Bone marrow (tissue), 2 donors: ENCODE measurements at places on chromosomes 12 and 14.
A peak's percentile ranks its signal among the peaks of the same experiment; 100 is the strongest.

DNA sequence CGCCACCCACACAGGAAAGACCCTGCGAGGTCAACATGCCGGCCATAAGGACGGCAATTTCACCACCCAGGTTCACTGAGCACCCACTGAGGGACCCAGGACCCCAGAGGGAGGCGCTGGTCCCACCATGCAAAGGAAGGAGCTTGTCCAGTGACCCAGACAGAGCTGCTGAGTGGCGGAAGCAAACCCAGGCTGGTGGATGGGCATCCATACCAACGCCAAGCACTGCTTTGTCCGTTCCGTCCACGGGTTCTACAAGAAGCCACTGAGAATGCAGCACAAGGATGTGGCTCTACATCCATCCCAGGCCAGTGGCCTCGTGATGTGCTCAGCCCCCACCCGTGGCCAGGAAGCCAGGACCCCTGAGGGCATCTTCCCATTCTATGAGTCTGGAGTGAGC is 23.8 kb upstream of the GOLGA3 start:
- no peak for DNase-seq

DNA sequence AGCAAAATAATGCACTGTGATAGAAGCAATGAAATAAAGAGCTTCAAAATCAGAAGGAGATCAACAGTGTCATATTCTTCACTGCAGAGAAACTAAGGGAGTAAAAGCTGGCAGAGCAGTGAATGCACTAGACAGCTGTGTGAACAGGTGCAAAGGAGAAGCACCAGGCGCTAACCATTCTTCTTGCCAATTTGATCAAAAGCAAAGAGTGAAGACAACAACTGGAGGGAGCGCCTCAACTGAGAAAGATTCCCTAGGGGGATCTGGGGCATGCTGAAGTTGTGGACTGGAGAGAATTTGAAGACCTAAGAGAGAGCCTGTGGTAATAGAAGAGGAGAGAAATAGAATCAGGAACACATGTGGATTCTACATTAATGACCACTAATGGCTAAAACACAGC is 50.4 kb upstream of the OVCH1 start:
- no peak for DNase-seq

DNA sequence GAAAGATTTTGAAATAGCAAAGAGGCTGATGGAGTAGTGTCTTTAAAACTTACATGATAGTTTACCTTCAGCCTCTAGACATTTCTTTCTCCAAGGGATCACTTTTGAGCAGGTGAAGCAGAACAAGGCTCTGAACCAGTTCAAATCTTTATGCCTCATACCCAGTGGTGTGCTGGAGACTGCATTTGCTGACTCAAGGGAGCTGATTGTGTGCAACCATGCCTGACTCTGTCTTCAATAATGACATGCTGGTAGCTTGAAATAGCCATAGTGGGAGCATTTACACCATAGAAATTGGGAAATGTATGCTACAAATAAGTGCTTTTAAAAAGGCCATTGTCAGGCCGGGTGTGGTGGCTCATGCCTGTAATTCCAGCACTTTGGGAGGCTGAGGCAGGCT is 482.0 kb downstream of the TMTC2 start:
- DNase-seq, result no peak

DNA sequence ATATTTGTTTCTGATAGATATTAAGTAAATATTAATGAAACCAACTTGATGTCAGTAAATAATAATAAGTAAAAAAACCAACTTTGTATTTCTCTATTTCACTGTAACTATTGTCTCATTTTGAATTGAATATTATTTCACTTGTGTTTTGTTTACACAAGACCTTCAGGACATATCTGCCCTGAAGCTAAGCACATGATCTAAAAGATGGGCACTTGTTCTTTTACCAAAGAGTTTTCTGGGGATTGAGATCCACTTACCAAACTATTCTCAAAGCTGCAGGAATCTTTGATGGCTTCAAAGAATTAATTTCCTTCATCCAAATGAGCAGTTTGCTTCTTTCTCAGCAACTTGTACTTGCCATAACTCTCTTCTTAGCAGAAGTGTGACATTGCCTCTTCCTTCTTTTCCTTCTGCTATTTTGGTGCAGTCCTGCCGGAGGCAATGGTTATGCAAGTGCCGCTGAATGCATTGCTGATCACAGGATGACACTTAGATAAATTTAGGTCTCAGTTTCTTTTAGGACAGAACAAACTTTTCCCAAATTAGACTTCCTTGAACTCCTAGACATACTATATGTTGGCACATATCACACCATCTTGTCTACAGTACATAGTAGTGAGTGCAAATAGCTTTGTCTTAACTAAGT is 9.2 kb downstream of the FAR2 start:
- peak; percentile 54 for DNase-seq

DNA sequence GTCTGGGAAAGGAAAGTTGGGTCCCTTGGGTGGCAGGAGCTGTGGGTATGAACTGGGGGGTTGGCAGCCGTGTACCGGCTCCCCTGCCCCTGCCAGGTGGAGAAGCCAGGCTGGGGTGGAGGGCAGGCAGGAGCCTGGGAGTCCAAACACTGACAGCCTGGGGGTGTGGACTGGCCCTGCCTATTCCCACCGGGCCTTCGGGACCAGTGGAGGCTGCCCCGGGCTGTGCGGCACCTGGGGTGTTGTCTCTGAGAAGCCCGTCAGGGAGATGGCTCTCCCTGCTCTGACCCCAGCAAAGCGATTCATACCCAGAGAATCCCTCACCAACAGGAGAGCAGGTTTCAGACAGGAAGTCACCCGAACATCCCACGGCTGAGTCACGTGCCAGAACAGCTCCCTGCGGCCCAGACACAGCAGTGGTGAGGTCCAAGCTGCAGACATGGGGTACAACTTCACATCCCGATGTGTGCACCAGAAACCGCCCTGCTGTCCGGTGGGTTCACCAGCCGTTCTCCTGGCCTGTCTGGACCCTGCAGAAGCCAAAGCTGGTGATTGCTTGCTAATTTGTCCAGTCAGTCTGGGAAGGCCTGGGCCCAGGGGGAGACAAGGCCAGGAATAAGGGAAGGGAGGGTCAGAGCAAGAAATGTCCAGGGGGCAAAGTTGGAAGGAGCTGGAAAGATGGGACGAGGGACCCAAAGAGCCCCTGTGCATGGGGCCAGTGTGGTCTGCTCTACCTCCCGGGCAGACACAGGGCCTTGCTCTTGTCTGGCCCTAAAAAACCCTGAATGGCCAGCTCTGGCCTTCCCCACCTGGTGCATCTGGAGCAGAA is 2.1 kb upstream of the GPR132 start:
- DNase-seq, result no peak

DNA sequence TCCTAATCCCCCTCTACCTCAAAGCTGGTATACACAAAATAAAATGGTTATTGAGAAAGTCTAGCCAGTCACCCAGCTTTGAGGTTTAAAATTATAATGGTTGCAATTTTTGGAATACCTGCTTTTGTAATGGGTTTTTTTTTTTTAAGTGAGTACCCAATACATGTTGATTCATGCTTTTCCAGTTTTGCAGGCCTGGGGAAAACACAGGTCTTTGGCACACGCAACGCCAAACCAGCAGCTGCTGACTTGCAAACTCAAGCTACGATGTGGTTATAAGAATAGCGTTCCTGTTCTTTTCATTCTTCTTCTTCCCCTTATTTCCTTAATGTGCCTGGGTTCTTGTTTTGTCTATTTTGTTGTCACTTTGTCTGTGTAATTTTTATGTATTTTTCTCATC is 233.0 kb downstream of the EGLN3 start:
- DNase-seq, result no peak

- no peak for DNase-seq
These were observed 139.3 kb upstream of the LMNTD1 start for GRCh38 chr12:25692115-25693035.

DNA sequence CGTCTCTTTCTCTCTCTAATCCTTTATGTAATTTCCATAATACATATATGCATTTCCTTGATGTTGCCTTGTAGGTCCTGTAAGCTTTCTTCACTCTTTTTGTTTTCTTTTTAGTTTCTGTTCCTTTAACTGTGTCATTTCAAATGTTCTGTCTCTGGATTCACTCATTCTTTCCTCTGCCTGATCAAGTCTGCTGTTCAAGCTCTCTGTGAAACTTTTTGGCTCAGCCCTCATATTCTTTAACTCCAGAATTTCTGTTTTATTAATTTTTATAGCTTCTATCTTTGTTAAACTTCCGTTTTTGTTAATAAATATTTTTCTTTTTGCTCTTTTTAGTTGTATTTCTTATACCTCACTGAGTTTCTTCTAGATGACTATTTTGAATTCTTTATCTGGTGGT is 321.3 kb upstream of the LMO3 start:
- no peak for DNase-seq

DNA sequence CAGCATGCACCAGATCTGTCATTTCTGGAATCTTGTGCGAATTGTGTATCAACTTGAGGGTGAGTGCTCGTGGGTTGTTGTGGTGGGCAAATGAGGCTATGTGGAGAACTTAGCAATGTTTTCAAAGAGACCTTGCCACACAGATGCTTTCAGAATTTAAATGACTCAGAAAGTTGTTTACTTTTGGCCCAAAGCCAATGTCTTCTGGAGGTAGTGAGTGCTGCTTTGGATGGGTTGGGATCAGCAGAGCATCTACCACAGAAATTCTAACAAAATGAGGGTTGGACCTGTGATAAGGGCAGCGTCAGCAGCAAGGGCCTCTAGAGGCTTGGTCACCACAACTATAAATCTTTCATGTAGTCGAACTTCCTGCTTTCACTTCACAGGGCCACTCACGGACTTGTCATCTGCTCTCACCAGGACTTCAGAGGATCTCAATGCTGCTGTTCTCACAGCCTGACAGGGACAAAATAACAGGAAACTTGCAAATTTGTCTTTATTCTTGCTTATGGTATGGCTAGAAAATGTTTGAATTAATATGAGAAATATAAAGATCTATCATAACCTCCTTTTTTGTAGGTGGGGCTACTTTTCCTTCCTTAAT is 111.4 kb downstream of the DACT1 start:
- peak; percentile 11 for DNase-seq

GRCh38 chr12:16246264-16246663 is 31.2 kb downstream of the SLC15A5 start:
- no peak for DNase-seq

DNA sequence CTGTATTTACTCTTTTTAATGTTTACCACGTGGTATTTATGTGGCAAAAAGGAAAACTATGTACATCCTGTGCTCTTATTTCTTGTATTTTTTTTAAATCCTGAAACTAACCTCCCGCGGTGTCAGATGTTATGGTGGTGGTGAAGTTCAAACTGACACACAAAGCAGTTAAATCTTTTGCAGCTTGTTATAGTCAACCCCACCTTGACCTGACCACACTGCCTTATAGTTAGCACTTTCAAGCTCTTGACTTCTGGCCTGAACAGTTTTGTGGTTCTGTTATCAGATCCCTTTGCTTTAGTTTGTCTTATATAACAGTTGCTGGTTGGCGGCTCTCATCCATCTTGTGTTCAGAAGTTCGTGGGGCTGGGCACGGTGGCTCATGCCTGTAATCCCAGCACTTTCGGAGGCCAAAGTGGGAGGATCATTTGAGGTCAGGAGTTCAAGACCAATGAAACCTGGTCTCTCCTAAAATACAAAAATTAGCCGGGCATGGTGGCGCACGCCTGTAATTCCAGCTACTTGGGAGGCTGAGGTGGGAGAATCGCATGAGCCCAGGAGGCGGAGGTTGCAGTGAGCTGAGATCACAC is 2.1 kb downstream of the UNG start:
- DNase-seq, result no peak

GRCh38 chr12:130871286-130872178 is at the start of gene RAN:
RAN (plus strand) TSS chr12:130872066; CDS start chr12:130872594, 528 bp downstream.
- DNase-seq, result peak; percentile 87

GRCh38 chr12:11228296-11228879 is 41.1 kb downstream of the PRB3 start:
- peak; percentile 16 for DNase-seq

- no peak for DNase-seq
These were observed 25.0 kb upstream of the NPAS3 start for GRCh38 chr14:32913725-32914124.

GRCh38 chr14:78767436-78767835 is 597.3 kb downstream of the NRXN3 start:
- DNase-seq, result no peak

GRCh38 chr12:95187865-95188415 is 29.3 kb downstream of the FGD6 start:
- no peak for DNase-seq

DNA sequence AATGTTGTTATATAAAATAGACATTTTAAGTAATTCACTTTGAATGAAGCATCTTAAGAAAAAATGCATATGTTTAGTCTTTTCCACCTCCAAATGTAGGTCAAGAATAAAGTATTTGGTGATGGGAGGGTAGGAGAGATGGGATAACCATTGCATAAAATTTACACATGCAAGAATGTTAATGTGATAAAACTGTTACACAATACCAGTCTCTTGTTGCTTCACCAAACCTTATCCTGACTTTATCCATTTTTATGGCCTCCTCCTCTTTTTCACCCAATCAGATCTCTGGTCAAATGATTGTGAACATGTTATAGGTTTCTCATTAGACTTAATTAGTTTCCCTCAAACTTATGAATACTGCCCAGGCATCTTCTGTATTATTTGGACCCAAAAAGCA is 994.5 kb upstream of the FLRT2 start:
- no peak for DNase-seq

- no peak for DNase-seq
These were observed 34.2 kb upstream of the TMCC3 start for GRCh38 chr12:94684416-94685142.

DNA sequence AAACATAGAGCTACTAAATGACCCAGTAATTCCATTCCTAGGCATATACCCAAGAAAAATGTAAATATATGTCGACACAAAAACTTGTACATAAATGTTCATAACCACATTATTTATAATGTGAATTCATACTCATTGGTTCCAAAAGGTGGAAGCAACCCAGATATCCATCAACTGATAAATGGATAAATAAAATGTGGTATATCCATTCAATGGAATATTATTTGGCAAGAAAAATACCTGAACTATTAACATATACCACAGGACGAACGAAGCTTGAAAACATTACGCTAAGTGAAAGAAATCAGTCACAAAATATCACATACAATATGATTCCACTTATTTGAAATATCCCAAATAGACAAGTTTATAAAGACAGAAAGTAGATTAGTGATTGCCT is 99.0 kb upstream of the SOX5 start:
- no peak for DNase-seq

GRCh38 chr12:11624116-11624515 is 25.4 kb upstream of the ETV6 start:
- peak; percentile 24 for DNase-seq

DNA sequence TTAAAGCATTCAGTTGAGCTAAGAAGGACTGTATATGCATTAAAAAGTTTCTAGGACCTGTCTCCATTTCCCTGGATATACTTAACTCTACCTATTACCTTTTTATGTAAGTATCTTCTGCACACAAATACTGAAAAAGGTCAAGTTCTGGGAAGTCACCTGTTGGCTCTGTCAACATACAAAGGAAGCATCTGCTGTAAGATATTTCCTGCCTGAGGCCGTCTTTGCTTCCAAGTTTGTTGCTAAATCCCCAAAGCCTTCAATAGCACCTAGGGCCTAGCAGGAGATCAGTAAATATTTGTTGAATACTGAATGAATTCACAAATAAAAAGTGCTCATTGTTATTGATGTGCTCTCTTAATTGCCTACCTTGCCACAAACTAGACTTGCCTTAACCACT is 188.4 kb downstream of the DUSP6 start:
- peak; percentile 10 for DNase-seq

- no peak for DNase-seq
These were observed 16.5 kb upstream of the DYRK2 start for GRCh38 chr12:67632005-67632404.

- DNase-seq, result no peak
These were observed 25.0 kb downstream of the GCH1 start for GRCh38 chr14:54877703-54878021.

GRCh38 chr14:104443391-104444158 is 136.0 kb upstream of the C14orf180 start:
- no peak for DNase-seq
